ENCODE measurements at places on chromosomes 4 and X.

- no peak for DNase-seq
Measured at GRCh38 chr4:42436928-42437565, 39.8 kb downstream of the SHISA3 start.

GRCh38 chr4:3436798-3437581 lies 4.8 kb upstream of the HGFAC start:
- DNase-seq, result no peak

- no peak for DNase-seq
Measured at GRCh38 chrX:3699821-3700381, 13.5 kb downstream of the PRKX start.

- no peak for DNase-seq
Measured at GRCh38 chr4:86816501-86817273, 32.5 kb downstream of the SLC10A6 start.

GRCh38 chr4:102598086-102598761 lies 97.1 kb downstream of the NFKB1 start:
- DNase-seq, result no peak

DNA sequence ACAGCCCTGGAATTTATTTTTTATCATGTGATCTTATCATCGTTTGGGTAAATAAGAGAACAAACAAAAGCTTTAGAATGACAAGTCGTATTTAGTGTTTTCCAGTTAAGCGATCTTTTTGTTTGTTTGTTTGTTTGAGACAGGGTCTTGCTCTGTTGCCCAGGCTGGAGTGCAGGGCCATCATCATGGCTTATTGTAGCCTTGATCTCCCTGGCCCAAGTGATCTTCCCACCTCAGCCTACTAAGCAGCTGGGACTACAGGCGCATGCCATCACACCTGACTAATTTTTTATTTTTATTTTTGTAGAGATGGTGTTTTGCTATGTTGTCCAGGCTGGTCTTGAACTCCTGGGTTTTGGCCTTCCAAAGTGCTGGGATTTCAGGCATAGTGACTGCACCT lies 57.1 kb upstream of the PDLIM3 start:
- DNase-seq, result no peak

DNA sequence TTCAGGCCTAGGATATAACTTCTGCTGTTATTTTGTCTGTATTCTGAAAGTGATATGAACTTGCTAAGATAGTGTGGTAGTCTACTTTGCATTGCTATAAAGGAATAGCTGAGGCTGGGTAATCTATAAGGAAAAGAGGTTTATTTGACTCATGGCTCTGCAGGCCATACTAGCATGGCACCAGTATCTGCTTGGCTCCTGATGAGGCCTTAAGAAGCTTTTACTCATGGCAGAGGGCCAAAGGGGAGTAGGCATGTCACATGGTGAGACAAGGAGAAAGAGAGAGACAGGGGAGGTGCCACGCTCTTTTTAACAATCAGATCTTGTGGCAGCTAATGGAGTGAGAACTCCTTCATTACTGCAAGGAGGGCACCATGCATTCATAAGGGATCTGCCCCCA lies 247.3 kb downstream of the GPAT3 start:
- DNase-seq, result no peak

GRCh38 chr4:770022-770421 lies 55.9 kb downstream of the CPLX1 start:
- no peak for DNase-seq

- no peak for DNase-seq
Measured at GRCh38 chrX:9316096-9316495, 148.8 kb upstream of the TBL1X start.

- DNase-seq, result no peak
Measured at GRCh38 chrX:69107231-69107739, 58.0 kb downstream of the PJA1 start.

GRCh38 chr4:107906458-107907100 lies 24.8 kb upstream of the CYP2U1 start:
- no peak for DNase-seq

GRCh38 chrX:5113128-5113527 lies 1115.5 kb downstream of the NLGN4X start:
- no peak for DNase-seq

DNA sequence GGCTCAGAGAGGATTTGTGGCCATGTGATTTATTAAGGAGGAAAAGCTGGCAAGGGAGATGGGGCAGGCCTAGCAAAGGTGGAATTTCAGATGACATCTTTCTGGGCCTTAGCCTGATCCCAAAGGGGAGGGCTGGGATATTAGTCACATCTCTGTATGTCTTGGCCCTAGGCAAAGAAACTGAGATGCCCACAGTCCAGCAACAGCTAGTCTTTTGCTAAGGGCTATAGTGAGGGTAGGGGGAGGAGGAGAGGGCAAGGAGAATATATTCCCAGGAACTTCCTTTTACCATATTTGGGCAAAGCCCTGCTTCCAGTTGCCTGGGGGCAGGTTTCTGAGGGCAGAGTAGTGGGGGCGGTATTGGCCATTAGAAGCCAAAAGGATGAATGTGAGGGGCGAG lies 209.8 kb upstream of the NR3C2 start:
- DNase-seq, result no peak

GRCh38 chr4:21992330-21992729 lies 43.8 kb upstream of the KCNIP4 start:
- no peak for DNase-seq

DNA sequence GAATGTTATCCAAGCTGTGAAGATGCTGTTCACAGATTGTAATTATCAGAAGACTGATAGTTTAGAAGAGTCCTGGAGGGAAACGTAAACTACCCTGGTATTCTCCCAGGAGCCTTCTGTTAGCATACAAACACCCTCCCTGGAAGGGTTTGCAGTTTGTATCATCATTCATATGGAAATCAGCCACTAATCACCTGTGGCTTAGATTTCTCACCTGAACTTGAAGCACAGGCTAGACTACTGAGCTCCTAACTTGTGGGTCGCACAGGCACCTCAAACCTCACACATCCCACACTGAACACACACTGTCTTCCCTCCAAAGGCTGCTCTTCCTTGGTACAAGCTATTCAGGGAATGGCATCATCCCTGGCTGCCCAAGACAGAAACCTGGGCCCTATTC lies 30.7 kb downstream of the SHISA3 start:
- DNase-seq, result no peak

GRCh38 chr4:184953421-184953945 lies 64.8 kb upstream of the HELT start:
- no peak for DNase-seq

- DNase-seq, result no peak
Measured at GRCh38 chrX:53089224-53089842, 4.6 kb upstream of the KANTR start.

- DNase-seq, result no peak
Measured at GRCh38 chr4:25767877-25768725, 94.7 kb downstream of the SEL1L3 start.

DNA sequence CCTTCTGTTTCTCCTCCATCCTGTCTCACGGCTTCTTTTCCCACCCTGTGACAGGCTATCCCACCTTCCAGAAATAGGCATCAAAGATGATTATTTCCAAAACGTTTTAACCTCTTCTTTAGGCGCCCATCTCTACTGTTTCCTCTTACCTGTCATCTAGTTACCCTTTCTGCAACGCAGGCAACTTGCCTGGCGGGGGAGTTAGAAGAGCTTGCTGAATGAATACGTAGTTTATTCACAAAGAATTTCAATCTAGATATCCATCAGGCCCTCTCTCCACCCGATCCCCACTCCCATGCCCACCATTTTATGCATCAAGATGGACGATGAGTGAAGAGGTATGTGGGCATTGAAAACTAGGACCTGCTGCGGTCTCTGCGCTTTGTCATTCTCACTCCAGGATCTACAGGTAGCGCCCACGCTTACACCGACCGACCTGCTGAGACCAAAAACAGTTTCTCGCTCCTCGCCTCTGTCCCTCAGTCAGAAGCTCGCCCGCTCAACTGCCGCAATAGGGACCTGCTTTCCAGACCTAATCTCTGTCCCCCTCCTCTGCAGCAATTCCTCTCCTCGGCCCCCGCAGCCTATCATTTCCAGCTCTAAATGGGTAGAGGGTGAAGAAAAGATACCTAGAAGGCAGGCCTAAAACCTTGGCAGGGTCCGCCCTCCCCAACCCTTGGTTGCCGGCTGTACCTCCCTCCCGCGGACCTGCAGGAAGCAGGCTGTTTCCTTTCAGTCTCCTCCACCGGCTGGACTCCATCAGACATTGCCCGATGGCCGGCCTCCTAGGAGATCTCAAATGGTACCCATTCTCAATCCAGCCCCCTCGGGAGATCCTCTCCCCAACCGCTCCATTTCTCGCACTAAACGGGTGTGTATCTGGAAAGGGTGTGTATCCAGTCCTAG lies 624 bp downstream of the BEX5 start:
- DNase-seq, result no peak

GRCh38 chrX:44568196-44568595 lies 25.5 kb upstream of the FUNDC1 start:
- no peak for DNase-seq

DNA sequence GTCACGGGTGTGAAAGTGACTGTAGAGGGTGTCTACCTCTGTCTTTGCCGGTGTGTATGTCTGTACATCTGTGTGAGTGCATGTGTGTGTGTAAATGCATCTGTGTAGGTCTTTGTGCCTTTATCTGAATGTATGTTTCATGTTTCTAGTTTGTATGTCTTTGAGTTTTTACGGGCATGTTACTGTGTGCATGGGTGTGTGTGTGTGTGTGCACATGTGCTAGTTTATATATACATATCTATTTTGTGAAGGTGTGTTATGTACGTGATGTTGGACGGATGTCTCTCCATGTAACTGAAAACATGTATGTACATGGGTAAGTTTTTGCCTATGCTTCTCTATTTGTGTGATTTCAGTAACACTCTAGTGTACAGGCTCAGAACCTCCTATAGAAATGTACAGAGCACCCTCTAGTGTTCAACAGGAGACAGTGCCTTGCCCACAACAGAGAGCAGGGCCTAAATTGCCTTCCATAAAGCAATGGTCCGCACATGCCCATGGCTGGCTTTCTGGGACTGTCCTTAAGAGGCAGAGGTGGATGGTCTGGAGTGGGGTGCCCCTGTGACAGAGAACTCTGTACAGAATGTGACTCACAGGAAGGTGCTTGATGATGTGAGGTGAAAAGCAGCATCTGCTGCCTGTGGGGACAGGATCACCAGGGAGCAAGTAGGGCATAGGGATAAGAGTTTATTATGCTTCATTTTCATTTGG lies 343.5 kb downstream of the RAPGEF2 start:
- DNase-seq, result no peak

DNA sequence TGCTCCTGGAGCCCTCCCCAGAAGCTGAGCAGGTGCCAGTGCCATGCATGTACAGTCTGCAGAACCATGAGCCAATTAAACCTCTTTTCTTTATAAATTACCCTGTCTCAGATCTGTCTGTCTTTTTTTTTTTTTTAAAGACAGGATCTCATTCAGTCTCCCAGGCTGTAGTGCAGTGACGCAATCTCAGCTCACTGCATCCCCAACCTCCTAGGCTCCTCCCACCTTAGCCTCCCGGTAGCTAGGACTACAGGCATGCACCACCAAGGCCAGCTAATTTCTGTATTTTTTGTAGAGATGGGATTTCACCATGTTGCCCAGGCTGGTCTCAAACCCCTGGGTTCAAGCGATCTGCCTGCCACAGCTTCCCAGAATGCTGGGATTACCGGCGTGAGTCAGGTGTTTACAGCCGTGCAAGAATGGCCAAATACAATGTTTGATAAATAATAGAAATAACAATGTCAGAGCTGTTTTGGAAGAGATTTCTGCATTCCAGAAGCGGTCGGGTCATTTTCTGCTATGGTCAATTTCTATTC lies 68.8 kb downstream of the SLC2A9 start:
- no peak for DNase-seq

GRCh38 chrX:153992180-153992579 lies 19.6 kb downstream of the TMEM187 start:
- no peak for DNase-seq

DNA sequence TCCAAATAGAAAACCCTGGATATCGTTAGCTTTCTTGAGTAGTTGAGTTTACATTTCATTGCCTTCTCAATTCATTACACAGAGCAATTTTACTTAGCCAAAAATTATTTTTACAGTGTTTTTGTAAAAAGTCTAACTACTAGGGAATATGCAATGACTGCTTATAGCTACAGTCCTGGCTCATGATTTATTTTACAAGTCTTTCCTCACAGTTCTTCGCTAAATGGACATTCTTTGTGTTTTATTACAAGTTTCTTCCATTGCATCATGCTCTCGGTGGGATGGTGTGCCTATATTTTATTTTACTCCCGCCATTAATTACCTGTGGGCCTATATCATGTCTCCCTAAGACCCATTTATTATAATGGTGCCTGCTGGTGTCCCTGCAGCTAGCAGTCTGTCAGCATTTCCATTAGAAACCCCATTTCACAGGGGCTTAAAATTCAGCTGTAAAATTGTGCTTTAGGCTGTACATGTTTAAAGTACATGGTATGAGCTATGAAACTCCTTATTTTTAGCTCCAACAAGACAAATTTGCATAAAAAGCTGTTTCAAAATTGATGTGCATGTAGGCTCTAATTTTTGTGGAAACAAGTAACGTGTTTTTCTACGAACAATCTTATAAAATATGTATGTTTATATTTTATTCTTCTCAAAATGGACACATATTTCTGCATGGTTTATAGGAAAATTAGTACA lies 227.4 kb downstream of the SLC7A11 start:
- no peak for DNase-seq

- DNase-seq, result peak; percentile 4
Measured at GRCh38 chr4:244471-244870, 60.8 kb downstream of the ZNF732 start.

DNA sequence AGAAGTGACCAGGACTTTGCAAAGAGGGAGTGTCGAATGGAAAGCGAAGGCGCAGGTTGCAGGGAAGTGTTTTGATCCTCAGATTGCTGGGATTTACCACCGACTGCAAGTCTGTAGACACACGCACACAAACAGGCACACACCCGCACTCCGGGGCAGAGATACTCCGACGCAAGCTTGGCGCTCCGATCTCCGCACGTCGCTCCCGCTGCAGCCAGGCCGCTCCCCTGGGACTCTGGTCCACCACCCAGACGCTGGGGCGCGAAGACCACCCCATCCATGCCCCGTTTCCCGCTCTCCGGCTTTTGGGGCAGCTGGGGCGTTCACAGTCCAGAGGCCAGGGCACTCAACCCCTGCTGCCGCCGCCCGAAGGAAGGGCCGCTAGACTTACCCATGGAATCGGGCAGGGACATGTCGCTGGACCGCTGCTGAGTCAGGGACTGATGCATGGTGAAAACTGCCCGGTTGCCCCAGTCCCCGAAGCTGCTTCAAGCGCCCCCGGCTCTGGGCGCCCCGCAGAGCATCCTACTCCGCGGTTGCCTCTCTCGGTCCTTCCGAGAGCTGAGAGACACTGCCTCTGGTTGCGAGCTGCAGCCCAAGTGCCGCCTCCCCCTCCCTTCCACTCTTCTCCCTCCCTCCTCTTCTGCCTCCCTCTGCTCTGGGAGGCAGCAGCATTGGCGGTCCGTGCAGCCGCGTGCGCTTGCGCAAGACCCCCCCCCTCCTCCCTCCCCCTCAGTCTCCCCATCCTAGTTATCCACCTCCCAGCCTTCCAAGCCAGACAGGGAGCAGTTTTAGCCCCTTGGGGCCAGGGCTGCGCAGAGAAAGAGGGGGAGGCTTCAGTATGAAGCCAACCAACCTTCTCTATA lies at the start of gene TMEM255A:
TMEM255A (minus strand) TSS at position 601 of the 866 bp plus-strand sequence; CDS start at position 449, 152 bp downstream.
- no peak for DNase-seq

- no peak for DNase-seq
Measured at GRCh38 chr4:153781717-153782416, 7.0 kb downstream of the SFRP2 start.

Data from stimulated activated CD4-positive, alpha-beta T cell treated with anti-CD3 and anti-CD28 coated beads, TNF-alpha, amount 100 ng/mL, for 4 hours (primary cell).